ENCODE measurements at places on chromosomes 2 and 18.
A peak's percentile ranks its signal among the peaks of the same experiment; 100 is the strongest.

GRCh38 chr2:8542381-8543059 is 139.3 kb upstream of the ID2 start:
- DNase-seq: no peak

GRCh38 chr2:27095745-27096651 is 9.4 kb downstream of the KHK start:
- DNase-seq: peak; percentile 61

GRCh38 chr18:54203914-54204313 is 20.6 kb downstream of the MBD2 start:
- DNase-seq: no peak

- DNase-seq: no peak
Observed at GRCh38 chr18:49016648-49017539, 66.1 kb upstream of the SMAD7 start.

All from CD4-positive, alpha-beta T cell treated with Interleukin-6 for 4 hours (primary cell).